CD4-positive, alpha-beta T cell treated with Interleukin-4 for 4 hours (primary cell): ENCODE measurements at places on chromosomes 4 and X.

DNA sequence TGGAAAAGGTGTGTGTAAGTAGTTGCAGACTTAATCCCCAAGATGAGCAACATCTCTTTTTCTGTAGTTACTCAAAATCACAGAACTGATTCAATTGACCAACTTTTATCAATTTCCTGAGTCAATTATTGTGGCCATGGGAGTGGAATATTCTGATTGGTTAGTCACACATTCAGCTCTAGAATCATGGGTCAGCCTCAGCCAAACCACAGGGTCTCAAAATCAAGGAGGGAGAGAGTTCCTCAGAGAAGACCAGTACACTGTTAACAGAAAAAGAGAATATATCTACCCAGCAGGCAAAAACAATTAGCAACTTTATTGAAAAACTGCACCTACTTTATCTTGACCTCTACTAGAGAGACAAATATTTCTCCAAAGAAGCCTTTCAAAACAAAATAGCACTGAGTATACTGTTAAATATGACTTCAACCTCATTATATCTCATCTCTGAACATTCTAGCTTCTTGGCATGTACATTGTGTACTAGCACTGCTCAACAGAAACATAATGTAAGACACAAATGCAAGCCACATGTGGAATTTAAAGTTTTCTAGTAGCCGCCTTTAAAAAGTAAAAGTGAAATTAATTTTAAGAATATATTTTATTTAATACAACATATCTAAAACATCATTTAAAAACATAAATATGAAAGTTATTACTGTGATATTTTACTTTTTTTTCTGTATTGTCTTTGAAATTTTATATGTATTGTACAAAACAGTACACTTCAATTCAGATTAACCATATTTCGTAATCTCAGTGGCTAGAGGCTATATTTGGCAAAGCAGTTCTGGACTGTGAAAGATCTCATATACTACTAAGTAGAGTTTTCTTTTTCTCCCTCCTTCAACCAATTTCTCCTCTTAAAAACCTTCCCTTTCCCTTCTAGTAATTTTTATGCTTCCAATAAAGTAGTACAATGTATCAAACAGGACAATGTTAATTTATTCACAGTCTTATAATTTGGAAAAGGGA is 11.8 kb upstream of the LCORL start:
- DNase-seq = no peak

- no peak for DNase-seq
Observed at GRCh38 chr4:186485150-186485549, 70.2 kb downstream of the MTNR1A start.

DNA sequence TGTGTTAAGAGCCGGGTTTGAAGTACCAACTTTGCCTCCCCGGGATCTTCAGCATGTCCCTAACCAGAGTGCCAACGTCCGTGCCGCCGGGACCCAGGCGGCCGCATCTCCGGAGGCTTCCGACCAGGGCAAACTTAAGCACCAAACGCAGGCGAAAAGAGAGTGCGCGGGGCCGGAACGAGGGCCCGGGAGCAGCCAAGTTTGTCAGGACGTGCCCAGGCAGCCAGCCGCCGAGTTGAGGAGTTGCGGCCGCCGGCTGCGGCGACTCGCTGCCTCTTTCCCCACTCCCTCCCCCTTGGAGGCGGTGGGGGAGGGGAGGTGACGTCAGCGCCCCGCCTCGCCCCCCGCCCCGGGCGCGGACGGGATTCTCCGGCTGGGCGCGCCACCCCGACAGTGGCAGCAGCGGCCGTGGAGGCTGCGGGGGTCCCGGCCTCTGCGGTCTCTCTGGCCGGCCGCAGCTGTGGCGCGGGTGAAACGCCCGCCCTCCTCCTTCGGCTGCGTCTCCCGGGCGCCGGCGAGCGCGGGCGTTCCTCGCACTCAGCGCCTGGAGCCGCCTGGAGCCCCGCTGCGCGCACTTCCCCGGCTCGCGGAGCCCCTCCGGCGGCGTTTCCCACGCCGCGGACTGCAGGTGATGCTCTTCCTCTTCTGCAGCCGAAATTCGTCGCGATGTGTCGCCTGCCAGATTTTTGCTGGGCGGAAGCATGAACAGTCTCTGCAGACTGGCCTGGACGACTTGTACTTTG is 2.9 kb upstream of the FAT1 start:
- no peak for DNase-seq

DNA sequence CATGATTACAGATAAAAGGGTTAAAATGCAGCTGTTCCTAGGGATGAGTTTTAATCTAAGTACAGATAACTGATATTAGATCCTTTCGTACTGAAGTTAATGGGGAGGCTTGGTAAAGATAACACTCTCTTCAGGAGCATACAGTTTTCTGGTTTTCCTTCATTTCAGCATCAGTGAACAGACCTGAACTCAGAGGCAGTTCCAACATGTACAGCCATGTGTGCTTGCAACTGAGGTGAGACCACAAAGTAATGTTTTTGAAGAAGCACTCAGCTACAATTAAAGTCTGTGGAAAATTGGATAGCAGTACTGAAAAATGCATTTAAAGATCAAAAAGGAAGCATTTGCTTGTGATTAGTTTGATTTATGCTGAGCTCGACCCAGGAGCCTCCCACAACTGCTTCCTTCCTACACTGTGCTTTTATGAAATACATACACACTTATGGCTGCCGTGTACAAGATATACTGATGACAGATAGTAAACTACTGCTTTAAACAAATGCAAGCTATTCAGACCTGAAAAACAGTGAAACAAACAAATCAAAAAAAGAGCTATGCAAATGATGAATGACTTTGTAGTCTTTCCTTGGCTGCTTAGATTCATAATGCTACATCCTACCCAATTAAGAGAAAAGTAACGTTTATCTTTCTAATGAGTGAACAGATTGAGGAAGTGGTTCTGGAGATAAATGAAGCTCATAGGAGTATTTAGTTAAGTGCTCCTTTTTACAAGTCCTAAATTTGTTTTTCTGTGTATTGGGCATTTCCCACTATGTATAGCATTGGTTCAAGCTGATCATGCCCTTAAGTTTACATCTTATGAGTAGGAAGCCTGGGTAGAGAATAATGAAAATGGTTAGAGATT is 68.4 kb downstream of the PDLIM5 start:
- DNase-seq = no peak

GRCh38 chr4:159508917-159509500 is 406.1 kb downstream of the RAPGEF2 start:
- DNase-seq = no peak
